Stomach (tissue), 19 donors: ENCODE measurements at places on chromosomes 16 and 17. TPM values are rescaled to one million over a fixed set of nuclear protein-coding genes. Genes with fewer than 3 reads are reported as not detected.
A peak's percentile ranks its signal among the peaks of the same experiment; 100 is the strongest.

- no peak overlapping the region for H3K4me3 ChIP-seq
- H3K4me1 ChIP-seq, result no peaks in the 10 kb centered on the region
- peak; percentile 28 for DNase-seq
- no peak overlapping the region for H3K27ac ChIP-seq
- H3K36me3 ChIP-seq, result peaks cover 4% of the 10 kb centered on the region
- no peaks in the 10 kb centered on the region for H3K27me3 ChIP-seq
These were observed 97.1 kb upstream of the AKTIP start for GRCh38 chr16:53600126-53600525.

DNA sequence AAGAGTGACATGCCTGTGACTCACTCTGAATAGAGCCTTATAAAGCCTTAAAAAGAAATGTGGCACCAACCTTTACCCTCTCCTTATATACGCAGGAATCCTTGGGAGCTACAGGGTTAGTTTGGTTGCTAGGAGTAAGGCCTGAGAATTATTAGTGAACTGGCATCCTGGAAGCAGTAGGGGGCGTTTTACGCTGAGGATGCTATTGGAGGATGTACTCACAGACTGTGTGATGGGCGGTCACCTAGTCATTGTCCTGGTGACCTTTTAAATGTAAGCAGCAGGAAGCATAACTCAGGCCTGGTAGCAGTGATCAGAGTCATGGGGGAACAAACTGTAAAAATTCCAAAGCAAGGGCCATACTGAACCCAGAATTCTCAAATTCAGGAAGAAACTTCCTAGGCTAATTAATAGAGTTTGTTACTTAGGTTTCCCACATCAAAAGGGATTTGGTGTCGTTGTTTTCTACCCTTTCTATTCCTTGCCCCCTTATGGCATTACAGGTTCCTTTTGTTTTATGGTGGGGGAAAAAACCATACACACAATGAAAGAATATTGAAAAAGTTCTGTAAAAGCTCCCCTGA is 153.8 kb downstream of the SNX11 start:
- DNase-seq, result peak; percentile 22
- no peak overlapping the region for H3K4me3 ChIP-seq
- peaks cover 4% of the 10 kb centered on the region for H3K4me1 ChIP-seq
- no peaks in the 10 kb centered on the region for H3K36me3 ChIP-seq
- H3K27me3 ChIP-seq, result no peaks in the 10 kb centered on the region

GRCh38 chr17:7432296-7432695 is 2.9 kb upstream of the TMEM102 start:
- peaks cover 7% of the 10 kb centered on the region for H3K4me1 ChIP-seq
- no peak for DNase-seq
- no peak overlapping the region for H3K27ac ChIP-seq
- H3K27me3 ChIP-seq, result peaks cover 2% of the 10 kb centered on the region
- no peaks in the 10 kb centered on the region for H3K36me3 ChIP-seq

GRCh38 chr17:22337467-22337866 is 645.1 kb downstream of the KCNJ18 start:
- no peak for DNase-seq
- no peaks in the 10 kb centered on the region for H3K4me1 ChIP-seq
- H3K36me3 ChIP-seq, result no peaks in the 10 kb centered on the region
- H3K4me3 ChIP-seq, result no peak overlapping the region
- no peak overlapping the region for H3K27ac ChIP-seq

- no peaks in the 10 kb centered on the region for H3K36me3 ChIP-seq
- peaks cover 75% of the 10 kb centered on the region for H3K4me1 ChIP-seq
- no peak for DNase-seq
- peak overlapping the region; percentile 12 for H3K27ac ChIP-seq
These were observed 15.1 kb upstream of the ZFHX3 start for GRCh38 chr16:73062743-73063733.

- no peaks in the 10 kb centered on the region for H3K36me3 ChIP-seq
- no peaks in the 10 kb centered on the region for H3K4me1 ChIP-seq
- peaks cover 4% of the 10 kb centered on the region for H3K27me3 ChIP-seq
- H3K27ac ChIP-seq, result peak overlapping the region; percentile 11
These were observed 102.8 kb downstream of the FOXL1 start for GRCh38 chr16:86681031-86681756.

GRCh38 chr16:76125871-76126270 is 151.3 kb upstream of the CNTNAP4 start:
- no peaks in the 10 kb centered on the region for H3K36me3 ChIP-seq
- DNase-seq, result no peak
- no peak overlapping the region for H3K27ac ChIP-seq
- H3K4me3 ChIP-seq, result no peak overlapping the region

DNA sequence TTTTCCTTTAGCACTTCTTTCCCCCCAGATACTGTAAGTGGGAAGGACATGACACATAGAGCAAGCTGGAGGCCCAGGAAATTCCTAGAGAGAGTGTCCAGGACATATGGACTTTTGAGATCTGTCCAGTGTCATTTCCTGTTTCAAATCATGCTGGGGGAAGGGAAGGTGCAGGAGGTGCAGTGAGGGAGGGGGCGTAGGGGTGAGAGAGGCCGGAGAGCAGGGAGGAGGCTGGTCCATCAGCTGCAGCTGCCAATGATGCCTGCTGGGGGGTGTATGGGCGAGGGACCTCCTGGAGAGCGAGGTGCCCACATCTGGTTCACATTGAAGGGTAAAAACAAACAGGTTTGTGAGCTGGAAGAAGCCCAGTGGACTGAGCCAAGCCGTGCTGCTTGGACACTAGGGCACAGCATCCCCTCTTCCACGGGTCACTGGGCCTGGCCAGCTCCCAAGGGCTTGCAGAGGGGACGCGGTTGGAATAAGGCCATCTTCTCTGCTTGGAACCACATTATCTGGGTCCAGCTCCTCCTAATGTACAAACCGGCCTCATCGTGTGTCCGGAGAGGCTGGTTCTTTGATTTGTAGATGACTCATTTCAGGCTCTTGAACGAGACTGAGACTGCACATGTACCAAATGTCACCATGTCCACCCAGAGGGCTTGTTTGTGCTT is 70.4 kb upstream of the SMURF2 start:
- no peaks in the 10 kb centered on the region for H3K36me3 ChIP-seq
- no peak overlapping the region for H3K27ac ChIP-seq
- H3K27me3 ChIP-seq, result no peaks in the 10 kb centered on the region
- no peak overlapping the region for H3K4me3 ChIP-seq
- DNase-seq, result no peak

DNA sequence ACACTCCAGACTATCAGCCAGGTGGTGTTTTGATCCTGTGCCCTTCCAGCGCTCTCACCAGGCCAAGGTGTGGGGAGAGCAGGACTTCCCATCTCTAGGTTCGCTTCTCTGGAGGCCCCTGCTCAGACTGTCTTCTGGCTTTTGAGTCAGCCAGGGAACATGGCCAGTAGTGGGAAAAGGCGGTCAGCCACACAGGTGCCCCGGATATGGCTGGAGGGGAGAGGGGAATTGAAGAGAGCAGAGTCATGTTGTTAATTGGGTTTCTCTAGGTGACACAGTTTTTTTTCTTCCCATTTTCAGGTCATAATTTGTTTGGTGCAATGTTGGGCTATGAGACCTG is 1.5 kb downstream of the MINK1 start:
- peaks cover 24% of the 10 kb centered on the region for H3K4me1 ChIP-seq
- peak overlapping the region; percentile 94 for H3K4me3 ChIP-seq
- H3K27me3 ChIP-seq, result no peaks in the 10 kb centered on the region
- H3K27ac ChIP-seq, result peak overlapping the region; percentile 95
- no peak for DNase-seq
- H3K36me3 ChIP-seq, result no peaks in the 10 kb centered on the region

DNA sequence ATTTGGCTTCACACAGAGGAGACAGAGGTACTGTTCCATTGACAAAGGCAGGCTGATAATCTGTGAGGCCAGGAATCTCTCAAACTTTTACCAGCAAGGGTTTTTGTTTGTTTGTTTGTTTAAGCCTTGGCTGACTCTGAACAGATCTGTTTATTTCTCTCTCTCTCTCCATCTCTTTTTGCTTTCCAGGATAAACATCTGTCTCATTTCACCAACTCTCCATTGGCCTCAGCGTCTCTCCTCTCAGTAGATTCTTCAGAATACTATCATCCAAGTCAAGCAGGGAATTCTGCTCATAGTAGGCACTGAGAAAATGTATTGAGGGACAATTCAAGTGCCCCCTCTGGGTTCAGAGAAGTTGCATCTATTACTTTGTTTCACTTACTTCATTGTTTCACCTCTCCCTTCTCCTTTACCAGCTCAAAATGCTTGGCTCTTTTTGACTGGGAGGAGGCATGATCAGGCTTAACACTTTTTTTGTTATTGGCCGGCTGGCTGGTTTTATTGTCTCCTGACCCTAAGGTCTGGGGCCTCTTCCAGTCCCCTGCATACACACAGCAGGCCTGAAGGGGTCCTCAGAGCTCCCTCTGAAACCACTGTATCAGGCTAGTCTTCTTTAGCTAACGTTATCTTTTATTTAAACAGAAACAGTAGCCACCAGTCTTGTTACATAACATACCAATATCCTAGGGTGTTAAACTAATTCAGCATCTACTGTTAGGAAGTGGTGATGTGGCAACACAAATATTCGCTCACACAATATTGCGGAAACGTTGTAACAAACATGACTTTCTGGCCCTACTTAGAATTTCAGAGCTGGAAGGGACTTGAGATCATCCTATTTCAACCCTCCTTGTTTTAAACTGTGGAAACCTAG is 2.0 kb upstream of the YPEL2 start:
- DNase-seq, result peak; percentile 89
- H3K4me3 ChIP-seq, result no peak overlapping the region
- H3K27me3 ChIP-seq, result no peaks in the 10 kb centered on the region
- H3K36me3 ChIP-seq, result no peaks in the 10 kb centered on the region

DNA sequence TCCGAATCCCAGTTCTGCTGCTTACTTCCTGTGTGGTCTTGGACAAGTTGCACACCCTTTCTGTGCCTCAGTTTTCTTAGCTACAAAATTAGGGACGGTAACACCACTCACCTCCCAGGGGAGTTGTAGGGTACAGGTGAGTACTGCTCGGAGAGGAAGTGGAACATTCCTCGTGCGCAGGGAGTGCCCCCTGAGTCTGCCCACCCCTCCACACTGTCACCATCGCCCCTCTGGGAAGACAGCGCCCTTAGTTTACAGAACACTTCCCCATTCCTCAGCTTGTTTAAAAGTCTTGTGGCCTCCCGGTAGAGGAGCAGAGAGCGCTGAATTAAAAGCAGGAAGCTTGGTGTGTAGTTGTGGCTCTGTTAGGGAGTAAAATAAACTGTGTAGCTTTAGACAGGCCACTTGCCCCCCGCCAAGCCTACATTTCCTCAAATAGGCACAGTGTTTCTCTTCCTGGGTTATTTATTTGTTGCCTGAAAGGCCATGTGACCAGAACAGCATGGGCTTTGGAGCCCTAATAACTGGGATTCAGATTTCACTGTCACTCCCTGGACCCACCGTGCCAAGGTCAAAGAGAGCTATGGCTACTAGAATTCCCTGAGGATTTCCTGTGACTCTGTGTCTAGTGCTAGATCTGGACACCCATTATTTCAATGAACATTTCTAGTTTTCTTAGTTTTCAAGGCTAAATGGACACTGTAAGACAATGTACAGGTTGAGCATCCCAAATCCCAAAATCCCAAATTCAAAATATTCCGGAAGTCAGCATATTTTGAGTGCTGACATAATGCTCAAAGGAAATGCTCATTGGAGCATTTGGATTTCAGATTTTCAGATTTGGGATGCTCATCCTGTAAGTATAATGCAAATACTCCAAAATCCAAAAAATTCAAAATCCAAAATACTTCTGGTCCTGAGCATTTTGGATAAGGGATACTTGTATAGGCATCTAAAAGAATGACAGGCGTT is 372.5 kb downstream of the SNX29 start:
- DNase-seq, result no peak
- H3K4me1 ChIP-seq, result peaks cover 10% of the 10 kb centered on the region
- H3K4me3 ChIP-seq, result no peak overlapping the region
- no peaks in the 10 kb centered on the region for H3K36me3 ChIP-seq
- H3K27ac ChIP-seq, result no peak overlapping the region

GRCh38 chr17:38587203-38587602 is 18.5 kb downstream of the SRCIN1 start:
- H3K4me3 ChIP-seq, result no peak overlapping the region
- H3K4me1 ChIP-seq, result peaks cover 26% of the 10 kb centered on the region
- no peak overlapping the region for H3K27ac ChIP-seq
- peaks cover 17% of the 10 kb centered on the region for H3K27me3 ChIP-seq

GRCh38 chr16:88770461-88771293 is 14.3 kb downstream of the PIEZO1 start:
- peak; percentile 40 for DNase-seq
- no peaks in the 10 kb centered on the region for H3K27me3 ChIP-seq
- H3K4me1 ChIP-seq, result peaks cover 96% of the 10 kb centered on the region
- no peaks in the 10 kb centered on the region for H3K36me3 ChIP-seq

DNA sequence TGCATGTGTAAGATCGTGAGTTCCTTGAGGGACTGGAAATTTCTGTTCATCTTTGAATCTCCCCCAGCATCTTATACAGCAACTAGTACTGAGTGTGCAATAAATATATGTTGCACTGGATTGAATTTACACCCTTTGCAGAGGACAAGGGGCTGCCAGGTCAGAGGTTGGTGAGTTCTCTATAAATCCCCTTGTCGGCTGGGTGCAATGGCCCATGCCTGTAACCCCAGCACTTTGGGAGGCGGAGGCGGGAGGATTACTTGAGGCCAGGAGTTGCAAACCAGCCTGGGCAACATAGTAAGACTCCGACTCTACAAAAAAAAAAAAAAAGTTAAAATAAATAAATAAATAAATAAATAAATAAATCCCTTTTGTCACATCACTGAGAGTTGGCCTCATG is 9.4 kb upstream of the SP6 start:
- H3K27ac ChIP-seq, result no peak overlapping the region
- DNase-seq, result no peak
- no peaks in the 10 kb centered on the region for H3K36me3 ChIP-seq
- H3K4me3 ChIP-seq, result no peak overlapping the region
- peaks cover 69% of the 10 kb centered on the region for H3K27me3 ChIP-seq
- no peaks in the 10 kb centered on the region for H3K4me1 ChIP-seq

GRCh38 chr16:3149630-3150345 is 15.0 kb downstream of the ZNF213 start:
- peak; percentile 90 for DNase-seq
- H3K4me3 ChIP-seq, result peak overlapping the region; percentile 63
- no peaks in the 10 kb centered on the region for H3K27me3 ChIP-seq
- H3K27ac ChIP-seq, result peak overlapping the region; percentile 81

- no peak overlapping the region for H3K27ac ChIP-seq
- peaks cover 67% of the 10 kb centered on the region for H3K36me3 ChIP-seq
- no peak overlapping the region for H3K4me3 ChIP-seq
These were observed 5.9 kb downstream of the CORO7 start for GRCh38 chr16:4410335-4411075.

- no peaks in the 10 kb centered on the region for H3K36me3 ChIP-seq
- no peak overlapping the region for H3K27ac ChIP-seq
- no peaks in the 10 kb centered on the region for H3K27me3 ChIP-seq
- no peaks in the 10 kb centered on the region for H3K4me1 ChIP-seq
These were observed 87.4 kb downstream of the RBFOX1 start for GRCh38 chr16:7420079-7420478.

- H3K36me3 ChIP-seq, result no peaks in the 10 kb centered on the region
- H3K4me3 ChIP-seq, result peak overlapping the region; percentile 59
- H3K4me1 ChIP-seq, result peaks cover 61% of the 10 kb centered on the region
- H3K27me3 ChIP-seq, result no peaks in the 10 kb centered on the region
- DNase-seq, result peak; percentile 53
These were observed 7.9 kb upstream of the BAHCC1 start for GRCh38 chr17:81387100-81388090.

- H3K4me1 ChIP-seq, result no peaks in the 10 kb centered on the region
- DNase-seq, result no peak
- H3K27ac ChIP-seq, result no peak overlapping the region
These were observed 317.2 kb upstream of the MYOCD start for GRCh38 chr17:12348476-12348875.

AXIN2 gene
- 46.9 TPM for total RNA-seq

EIF1 gene
- 66.0 TPM for total RNA-seq

KRT27 gene
- total RNA-seq, result not detected

TMC7 gene
- total RNA-seq, result 3.7 TPM

CALB2 gene
- total RNA-seq, result 2.6 TPM

CBFA2T3 gene
- total RNA-seq, result 3.5 TPM

GPR139 gene
- not detected for total RNA-seq

CHP2 gene
- total RNA-seq, result not detected

CCDC92B gene
- not detected for total RNA-seq
